ENCODE measurements at places on chromosomes 4 and X.

DNA sequence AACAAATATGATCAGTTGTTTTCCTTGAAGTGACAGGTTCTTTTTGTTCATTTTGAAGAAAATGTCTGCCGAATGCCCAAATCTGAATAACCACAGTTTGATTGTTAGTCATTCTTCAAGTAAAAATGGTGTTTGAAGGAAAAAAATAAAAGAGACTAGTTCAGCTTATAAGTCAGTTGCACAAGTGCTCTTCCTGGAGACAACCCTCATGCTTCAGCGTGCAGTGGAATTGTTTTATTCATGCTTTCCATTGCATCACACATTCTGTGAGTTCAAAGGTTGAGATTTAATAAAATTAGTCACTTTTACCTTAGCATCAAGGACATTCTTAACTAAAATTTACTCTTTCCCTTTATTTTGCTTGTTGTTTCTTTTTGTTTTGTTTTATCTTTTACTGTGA is 404.9 kb downstream of the ZNF674 start:
- DNase-seq: no peak

- no peak for DNase-seq
These were observed 43.0 kb upstream of the HMX1 start for GRCh38 chr4:8914461-8915171.

DNA sequence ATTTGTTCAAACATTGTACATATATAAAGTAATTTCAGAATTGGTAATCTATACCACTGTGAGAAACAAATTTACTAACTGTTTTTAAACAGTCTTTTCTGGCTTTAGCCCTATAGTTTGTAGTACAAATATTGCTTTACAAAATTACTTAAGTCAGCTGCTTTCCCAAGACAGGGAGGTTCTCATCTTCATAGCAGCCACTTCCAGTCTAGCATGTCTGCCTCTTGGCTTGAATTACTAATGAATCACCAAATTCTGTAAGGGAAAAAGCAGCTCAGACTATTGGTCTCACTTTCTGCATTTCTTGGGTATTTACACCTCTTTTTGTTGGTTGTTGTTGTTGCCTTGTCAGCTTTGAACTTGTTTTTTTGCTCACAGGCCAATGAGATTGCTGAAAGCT is 187.2 kb downstream of the NPFFR2 start:
- DNase-seq: no peak

- no peak for DNase-seq
These were observed 79.2 kb upstream of the BOD1L1 start for GRCh38 chr4:13706716-13707115.

- no peak for DNase-seq
These were observed 9.0 kb upstream of the NSG1 start for GRCh38 chr4:4377732-4378460.

DNA sequence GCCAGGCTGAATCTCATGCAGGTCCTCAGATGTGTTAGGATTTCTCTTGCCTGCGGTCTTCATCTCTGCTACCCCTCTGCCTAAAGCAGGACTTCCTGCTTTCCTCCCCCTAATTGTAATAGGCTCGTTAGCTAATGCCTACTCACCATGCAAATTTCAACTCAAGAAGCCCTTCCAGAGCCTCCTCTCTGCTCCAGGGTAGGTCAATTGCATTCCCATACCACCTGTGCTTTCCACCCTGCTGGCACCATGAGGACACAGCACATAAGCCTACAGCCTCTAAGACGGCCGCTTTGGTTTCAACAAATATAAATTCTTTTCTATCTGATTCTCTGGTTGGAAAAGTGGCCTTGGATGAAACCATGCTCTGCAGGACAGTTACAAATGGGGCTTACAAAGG is 93.9 kb downstream of the QDPR start:
- no peak for DNase-seq

Data from CD4-positive, alpha-beta T cell treated with Interferon gamma for 1 hour (primary cell).